ENCODE measurements at places on chromosomes 3 and 15.

DNA sequence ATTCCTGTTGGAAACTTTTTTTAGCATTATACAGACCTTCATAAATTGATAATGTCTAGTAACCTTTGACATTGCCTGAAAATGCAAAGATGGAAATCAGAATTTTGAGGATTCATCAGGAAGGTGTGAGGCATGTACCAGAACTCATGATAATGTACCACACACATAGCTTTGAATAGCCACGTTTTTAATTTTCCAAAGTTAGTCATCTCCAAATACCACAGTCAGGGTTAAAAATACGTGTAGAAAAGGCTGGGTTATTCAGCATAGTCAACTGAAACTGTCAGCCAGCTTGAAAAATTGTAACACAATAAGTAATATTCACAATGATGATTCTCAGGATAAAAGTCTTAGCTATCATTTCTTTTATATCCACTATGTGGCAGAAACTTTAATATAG lies 102.0 kb upstream of the THRB start:
- no peak for DNase-seq

DNA sequence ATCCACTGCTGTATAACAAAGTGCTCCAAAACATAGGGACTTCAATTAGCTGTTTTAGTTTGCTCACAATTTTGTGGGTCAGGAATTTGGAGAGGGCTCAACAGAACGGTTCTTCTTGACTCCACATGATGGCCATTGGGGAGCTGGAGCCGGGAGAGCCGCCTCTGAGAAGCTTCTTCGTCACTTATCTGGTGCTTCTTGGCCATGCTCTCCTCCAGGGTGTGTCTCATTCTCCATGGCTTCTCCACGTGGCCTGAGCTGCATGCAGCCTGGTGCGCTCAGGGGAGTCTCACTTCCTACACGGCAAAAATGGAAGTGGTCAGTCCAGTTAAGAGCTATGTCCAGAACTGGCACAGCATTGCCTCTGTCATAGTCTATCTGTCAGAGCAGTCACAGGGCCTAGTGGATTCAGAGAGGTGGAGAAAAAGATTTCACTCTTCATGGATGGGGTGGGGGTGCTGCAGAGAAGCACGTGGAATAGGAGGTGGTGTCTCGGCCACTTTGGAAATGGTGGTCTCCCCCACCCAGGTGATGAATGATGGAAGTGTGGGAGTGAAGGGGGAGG lies 26.3 kb upstream of the PRR23E start:
- no peak for DNase-seq

DNA sequence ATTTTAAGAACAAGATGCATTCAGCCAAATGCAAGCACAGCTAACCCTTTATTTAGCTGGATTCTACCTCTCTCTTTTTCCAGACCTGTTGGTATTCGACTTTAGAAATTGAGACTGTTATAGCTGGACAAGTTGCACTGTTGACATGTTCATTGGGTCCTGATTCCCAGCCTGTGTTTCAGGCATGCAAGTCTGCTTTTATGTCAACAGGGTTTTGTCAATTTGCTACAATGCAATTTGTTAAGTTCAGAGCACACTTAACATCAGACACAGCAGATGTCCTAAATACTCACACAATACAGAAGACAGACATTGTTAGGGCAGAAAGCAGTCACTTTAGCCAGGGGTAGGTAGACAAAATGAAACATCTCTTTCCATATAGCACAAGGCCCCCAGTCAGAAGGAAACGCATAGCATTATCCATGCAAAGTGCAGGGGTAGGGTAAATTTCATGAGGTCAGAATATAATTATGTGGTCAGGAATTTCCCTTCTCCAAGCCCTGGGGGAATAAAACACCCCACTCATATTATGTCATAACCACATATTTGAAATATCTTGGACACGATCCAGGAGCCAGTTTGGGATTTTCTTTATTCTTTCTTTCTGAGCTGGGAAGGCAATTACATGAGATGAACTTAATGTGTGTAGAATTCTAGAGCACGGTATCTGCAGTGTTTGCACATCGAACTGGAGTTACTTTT lies 504.1 kb downstream of the NTRK3 start:
- peak; percentile 52 for DNase-seq

DNA sequence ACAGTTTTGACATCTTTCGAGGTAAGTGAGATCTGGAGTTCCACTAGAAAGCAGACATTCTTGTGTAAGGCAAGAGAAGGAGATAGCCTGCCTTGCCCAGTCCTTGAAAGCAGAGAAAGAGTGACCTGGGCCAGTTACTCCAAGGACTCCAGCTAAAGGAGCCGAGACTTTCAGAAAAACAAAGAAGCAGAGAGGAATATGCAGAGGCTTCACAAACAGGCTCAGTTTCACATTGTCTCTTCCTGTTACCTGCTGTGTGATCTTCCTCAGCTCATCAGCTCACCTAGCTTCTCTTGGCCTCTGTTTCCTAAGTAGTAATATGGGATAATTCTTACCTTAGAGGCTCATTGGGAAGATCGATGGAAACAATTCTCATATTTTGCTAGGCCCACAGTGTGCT lies 81.0 kb downstream of the CDC25A start:
- DNase-seq: no peak

- DNase-seq: no peak
These were observed 33.8 kb downstream of the CCDC54 start for GRCh38 chr3:107411056-107411455.

DNA sequence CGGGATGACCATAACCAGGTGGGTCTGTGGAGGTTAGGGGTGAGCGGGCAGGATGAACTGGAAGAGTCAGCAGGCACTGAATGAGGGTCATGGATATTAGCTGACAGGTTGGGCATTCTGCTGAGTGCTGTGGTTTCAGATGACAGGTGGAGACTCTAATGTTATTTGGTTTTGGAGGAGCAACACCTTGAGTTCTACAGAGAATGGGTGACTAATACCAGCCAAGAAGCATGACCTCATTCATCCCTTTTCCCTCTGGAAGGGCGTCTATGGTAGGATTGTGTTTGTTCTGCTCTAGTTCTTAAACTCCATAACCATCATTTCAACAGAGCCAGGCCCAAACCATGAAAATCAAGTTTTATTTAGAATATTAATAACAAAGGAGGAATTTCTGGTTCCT lies 550.7 kb upstream of the LMCD1 start:
- no peak for DNase-seq

- no peak for DNase-seq
These were observed 29.5 kb upstream of the ZBBX start for GRCh38 chr3:167409611-167410010.

DNA sequence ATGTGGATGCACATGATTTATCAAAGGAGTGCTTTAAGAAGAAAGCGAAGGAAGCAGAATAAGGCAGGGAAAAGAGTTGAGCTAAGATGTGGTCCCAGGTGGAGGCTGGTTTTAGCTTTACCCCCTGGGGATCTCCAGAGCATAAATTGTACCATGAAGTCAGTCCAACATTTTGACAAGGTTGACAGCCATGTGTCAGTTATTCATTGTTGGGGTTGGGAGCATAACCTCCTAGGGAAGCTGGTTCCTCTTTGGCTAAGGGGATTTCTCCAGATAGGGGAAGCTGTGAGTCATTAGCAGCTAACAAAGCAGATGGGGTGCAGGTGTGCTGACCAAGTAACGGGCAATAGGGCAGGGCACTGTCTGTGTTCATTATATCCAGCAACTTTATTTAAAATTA lies 123.7 kb upstream of the IGSF10 start:
- DNase-seq: peak; percentile 58

DNA sequence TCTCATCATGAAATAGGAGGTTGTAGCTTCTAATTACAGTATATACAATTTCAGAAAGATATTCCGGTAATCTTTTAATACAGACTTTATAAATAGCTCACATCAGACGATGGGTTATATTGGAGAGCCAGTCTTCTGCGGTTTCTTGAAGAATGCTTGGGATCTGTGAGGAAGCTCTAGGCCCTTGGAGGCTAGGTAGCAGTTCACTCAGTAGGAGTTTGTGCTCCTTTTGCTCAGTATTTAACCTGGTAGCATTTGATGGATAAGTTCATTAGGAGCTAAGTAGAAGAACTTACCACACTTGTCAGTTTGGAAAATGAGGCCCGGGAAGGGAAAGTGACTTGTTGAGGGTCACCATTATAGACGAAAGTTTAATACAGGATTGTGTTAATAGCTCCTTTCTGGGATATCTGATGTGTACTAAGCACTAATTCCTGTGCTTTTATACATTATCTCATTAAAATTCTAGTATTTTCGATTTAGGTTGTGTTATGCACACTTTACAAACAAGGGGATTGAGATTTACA lies 2.8 kb downstream of the FNDC3B start:
- DNase-seq: no peak

GRCh38 chr3:170007031-170007663 lies 30.6 kb upstream of the GPR160 start:
- peak; percentile 5 for DNase-seq

DNA sequence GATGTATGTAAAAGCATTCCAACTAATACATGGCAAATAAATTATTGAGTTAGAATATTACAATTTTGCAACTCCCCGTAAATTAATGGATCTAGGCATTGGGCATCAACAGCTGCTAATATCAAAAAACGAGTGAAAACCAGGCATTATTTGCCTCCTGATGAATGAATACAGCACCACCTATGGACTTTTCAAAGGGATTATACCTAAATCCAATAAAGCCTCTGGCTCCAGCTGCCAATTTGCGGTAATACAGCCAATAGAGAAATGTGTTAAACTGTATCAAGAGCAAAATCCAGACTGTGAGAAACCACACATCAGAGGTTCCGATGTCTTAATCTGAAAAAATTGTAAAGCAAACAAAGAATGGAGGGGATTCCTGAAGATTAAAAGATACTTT lies 16.3 kb upstream of the A4GNT start:
- no peak for DNase-seq

- DNase-seq: no peak
These were observed 160.3 kb downstream of the SMAD6 start for GRCh38 chr15:66862111-66862939.

GRCh38 chr3:130644628-130645253 lies 101.9 kb downstream of the PIK3R4 start:
- no peak for DNase-seq

GRCh38 chr3:176584413-176585176 lies 612.7 kb downstream of the TBL1XR1 start:
- no peak for DNase-seq

Measured in HFF-Myc (cell line).